ENCODE measurements at places on chromosomes 5 and 9. TPM values are rescaled to one million over a fixed set of nuclear protein-coding genes. Genes with fewer than 3 reads are reported as not detected.

- DNase-seq: no peak
- no peaks in the 10 kb centered on the region for H3K27me3 ChIP-seq
- no peak overlapping the region for H3K27ac ChIP-seq
- no peak overlapping the region for H3K4me3 ChIP-seq
- H3K36me3 ChIP-seq: no peaks in the 10 kb centered on the region
Measured at GRCh38 chr9:9679433-9679832, 933.4 kb downstream of the PTPRD start.

DNA sequence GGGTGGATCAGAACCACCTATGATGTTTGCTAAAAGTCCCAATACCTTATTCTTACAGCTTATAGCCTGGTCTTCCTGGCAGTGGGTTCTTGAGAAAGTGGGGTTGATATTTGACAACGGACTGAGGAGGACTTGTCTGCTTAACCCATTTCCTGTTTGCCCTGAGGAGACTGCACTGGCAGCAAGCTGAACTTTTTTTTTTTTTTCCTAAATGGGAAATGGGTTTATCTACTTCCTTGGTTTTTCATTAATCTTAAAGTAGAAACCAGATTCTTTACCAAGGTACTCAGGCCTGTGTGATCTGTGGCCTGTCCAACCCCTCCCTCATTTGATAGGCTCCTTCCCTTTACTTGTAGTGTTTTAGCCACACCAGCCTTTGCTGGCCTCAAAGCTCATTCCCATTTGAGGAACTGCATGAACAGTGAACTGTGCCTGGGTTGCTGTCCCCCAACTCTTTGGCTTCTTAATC is 47.1 kb downstream of the C9orf57 start:
- no peaks in the 10 kb centered on the region for H3K27me3 ChIP-seq
- DNase-seq: no peak
- no peaks in the 10 kb centered on the region for H3K4me1 ChIP-seq
- no peaks in the 10 kb centered on the region for H3K36me3 ChIP-seq

GRCh38 chr5:2415678-2416077 is 335.8 kb downstream of the IRX2 start:
- H3K4me3 ChIP-seq: no peak overlapping the region
- no peaks in the 10 kb centered on the region for H3K36me3 ChIP-seq
- no peaks in the 10 kb centered on the region for H3K4me1 ChIP-seq
- H3K27ac ChIP-seq: no peak overlapping the region
- H3K27me3 ChIP-seq: no peaks in the 10 kb centered on the region
- no peak for DNase-seq

DNA sequence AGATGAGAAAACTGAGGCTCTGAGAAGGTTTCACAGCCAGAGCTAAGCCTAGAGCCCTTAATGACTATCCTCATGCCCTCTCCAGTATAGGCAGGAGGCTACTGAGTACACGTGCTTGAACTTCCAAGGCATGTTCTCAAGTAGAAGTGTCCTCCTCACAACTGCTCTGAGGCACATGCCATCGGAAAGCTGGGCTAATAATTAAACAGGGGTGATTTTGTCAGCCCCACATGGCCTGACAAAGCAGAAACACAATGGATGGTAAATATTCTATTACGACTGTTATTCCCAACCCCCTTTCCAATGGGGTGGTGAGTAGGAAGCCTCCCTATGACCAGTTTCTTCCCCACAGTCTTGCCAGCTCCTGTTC is 34.3 kb downstream of the KCNIP1 start:
- H3K27ac ChIP-seq: no peak overlapping the region
- H3K4me1 ChIP-seq: no peaks in the 10 kb centered on the region
- no peaks in the 10 kb centered on the region for H3K36me3 ChIP-seq

DNA sequence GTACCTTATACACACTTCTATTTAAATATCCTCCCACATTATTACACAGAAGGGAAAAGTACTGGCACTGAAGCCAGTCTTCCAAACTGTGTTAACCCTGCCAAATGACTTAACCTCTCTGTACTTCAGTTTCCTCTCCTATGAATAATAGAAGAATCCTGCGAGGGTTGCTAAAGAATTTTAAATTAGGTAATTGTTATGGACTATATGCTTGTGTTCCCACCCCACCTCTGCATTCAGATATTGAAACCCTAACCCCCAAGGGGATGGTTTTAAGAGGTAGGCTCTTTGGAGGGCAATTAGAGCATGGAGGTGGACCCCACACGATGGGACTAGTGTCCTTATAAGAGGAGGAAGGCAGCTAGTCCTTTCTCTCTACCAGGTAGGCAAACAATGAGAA is 72.7 kb downstream of the TTLL11 start:
- no peaks in the 10 kb centered on the region for H3K36me3 ChIP-seq
- no peak for DNase-seq
- H3K4me1 ChIP-seq: no peaks in the 10 kb centered on the region
- H3K27me3 ChIP-seq: no peaks in the 10 kb centered on the region

- H3K27ac ChIP-seq: no peak overlapping the region
- peaks cover 4% of the 10 kb centered on the region for H3K27me3 ChIP-seq
- no peaks in the 10 kb centered on the region for H3K36me3 ChIP-seq
- DNase-seq: no peak
Measured at GRCh38 chr5:8058616-8059190, 189.8 kb downstream of the MTRR start.

- no peaks in the 10 kb centered on the region for H3K4me1 ChIP-seq
- H3K36me3 ChIP-seq: no peaks in the 10 kb centered on the region
- H3K27ac ChIP-seq: no peak overlapping the region
- no peak overlapping the region for H3K4me3 ChIP-seq
- H3K27me3 ChIP-seq: no peaks in the 10 kb centered on the region
Measured at GRCh38 chr5:180085837-180086236, 14.3 kb upstream of the RNF130 start.

GRCh38 chr5:153658606-153659005 is 168.1 kb downstream of the GRIA1 start:
- H3K4me1 ChIP-seq: no peaks in the 10 kb centered on the region
- H3K27me3 ChIP-seq: no peaks in the 10 kb centered on the region
- no peak overlapping the region for H3K27ac ChIP-seq
- no peaks in the 10 kb centered on the region for H3K36me3 ChIP-seq
- DNase-seq: no peak
- no peak overlapping the region for H3K4me3 ChIP-seq

DNA sequence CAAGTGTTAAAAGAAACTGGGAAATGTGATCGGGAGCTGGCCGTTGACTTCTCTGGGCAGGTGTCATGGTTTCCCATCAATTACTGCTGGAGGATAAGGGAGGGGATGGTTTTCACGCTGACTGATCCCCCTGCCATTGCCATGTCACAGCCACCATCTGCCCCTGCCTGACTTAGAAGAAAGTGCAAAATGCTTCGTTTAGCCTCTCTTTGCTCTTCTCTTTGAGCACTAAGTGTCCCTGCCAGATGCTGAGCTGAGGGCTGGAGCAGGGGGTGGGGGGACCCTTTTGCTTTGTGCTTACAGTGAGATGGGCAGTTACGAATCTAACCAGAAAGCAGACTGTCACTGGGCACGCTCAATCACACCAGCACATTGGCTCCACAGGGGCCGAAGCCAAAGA is 138.4 kb upstream of the ALDH1B1 start:
- no peak overlapping the region for H3K4me3 ChIP-seq
- no peaks in the 10 kb centered on the region for H3K4me1 ChIP-seq
- H3K27me3 ChIP-seq: no peaks in the 10 kb centered on the region
- no peak overlapping the region for H3K27ac ChIP-seq

GRCh38 chr5:120330558-120330957 is 133.5 kb upstream of the PRR16 start:
- H3K27me3 ChIP-seq: no peaks in the 10 kb centered on the region
- no peaks in the 10 kb centered on the region for H3K36me3 ChIP-seq
- no peak overlapping the region for H3K27ac ChIP-seq
- DNase-seq: no peak
- H3K4me3 ChIP-seq: no peak overlapping the region
- H3K4me1 ChIP-seq: no peaks in the 10 kb centered on the region

DNA sequence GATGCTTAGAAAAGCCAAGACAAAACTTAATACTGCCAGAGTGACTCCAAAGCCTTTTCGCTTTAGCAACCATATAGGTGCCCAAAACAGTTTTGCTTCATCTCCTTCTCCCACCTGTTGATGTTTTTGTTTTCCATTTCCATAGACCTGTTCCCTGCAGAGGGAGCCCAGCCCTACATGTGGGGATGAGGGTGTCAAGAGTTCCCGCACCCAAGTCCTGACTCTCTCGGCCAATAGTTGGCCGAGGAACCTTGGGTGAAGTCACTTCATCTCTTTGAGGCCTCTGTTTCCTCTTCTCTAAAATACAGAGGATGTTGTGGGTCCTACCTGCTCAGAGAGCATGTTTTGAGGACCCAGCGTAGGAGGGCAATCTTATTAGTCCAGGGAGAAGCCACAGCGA is 38.5 kb upstream of the LCP2 start:
- no peak for DNase-seq
- no peaks in the 10 kb centered on the region for H3K36me3 ChIP-seq
- H3K4me1 ChIP-seq: peaks cover 7% of the 10 kb centered on the region
- H3K4me3 ChIP-seq: no peak overlapping the region

DNA sequence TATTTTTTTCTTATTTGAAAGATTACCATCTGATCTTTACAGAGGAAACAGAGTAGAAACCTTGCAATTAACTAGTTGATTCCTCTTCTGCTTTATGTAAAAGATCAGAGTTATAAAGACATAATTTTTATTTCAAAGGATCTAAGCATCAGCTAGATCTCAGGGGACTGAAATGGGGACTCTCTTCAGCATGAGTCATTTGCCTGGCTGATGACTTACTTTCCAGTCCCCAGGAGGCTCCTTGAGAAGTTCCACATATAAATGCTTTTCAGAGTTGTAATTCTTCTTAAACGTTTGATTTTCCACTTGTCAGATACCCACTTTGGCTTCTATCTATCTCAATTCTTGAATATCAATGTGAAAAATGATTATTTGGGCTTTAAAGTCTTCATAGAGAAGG is 389.4 kb downstream of the RAB3C start:
- no peaks in the 10 kb centered on the region for H3K27me3 ChIP-seq
- H3K4me1 ChIP-seq: no peaks in the 10 kb centered on the region
- no peak overlapping the region for H3K27ac ChIP-seq
- peaks cover 12% of the 10 kb centered on the region for H3K36me3 ChIP-seq

DNA sequence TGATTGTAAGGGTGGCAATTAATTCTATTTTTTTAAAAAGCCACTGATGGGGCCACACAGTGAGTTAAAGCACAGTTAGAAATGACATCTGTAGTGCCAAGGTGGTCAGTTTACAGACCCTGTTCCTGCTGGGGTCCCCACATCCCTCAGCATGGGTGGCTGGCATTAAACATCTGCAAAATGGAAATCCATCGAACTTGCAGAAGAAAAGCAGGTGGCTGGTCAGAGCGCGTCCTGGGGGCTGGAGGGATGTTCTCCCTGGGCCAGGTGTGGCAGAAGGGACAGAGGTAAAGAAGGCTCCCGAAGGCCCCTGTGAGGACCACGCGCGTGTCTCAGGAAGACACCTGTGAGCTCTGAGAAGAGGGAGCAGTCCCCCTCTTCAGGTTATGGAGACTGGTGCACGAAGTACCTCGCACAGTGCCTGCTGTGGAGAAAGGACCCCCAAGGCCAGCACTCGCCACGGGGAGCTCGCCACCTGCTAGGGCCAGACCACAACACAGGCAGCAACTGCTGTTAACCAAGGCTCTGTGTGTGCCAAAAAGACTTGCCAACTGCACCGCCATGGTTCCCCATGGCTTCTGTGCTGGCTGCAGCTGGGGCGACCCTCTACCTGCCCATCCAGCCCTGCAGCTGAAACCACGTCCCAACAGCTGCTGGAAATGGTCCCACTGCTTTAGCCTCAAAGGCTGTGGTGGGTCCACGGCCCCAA is 65.2 kb downstream of the RASGEF1C start:
- H3K27me3 ChIP-seq: peaks cover 4% of the 10 kb centered on the region
- no peak overlapping the region for H3K4me3 ChIP-seq
- no peak overlapping the region for H3K27ac ChIP-seq
- DNase-seq: no peak
- H3K4me1 ChIP-seq: no peaks in the 10 kb centered on the region

- H3K4me3 ChIP-seq: no peak overlapping the region
- H3K27me3 ChIP-seq: no peaks in the 10 kb centered on the region
- no peak overlapping the region for H3K27ac ChIP-seq
- H3K4me1 ChIP-seq: peaks cover 56% of the 10 kb centered on the region
Measured at GRCh38 chr5:10480237-10480985, 38.7 kb downstream of the ROPN1L start.

DNA sequence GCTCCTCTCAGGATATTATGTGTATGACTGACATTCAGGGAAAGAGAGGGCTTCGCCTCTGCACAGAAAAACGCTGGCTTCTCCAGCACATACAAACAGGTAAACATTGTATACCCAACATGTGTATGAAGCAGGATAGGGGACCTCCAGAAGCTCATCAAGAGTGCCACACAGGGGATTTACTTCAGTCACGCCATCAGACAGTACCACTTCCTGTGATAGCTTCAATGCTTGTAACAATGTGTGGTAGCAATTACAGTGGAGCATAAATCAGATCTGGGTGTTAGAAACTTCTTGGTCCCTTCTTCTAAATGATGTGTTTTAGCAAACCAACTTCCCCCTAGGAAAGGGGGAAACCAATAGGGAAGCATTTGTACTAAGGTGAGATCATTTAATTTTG is 160.8 kb downstream of the TSSK1B start:
- peaks cover 83% of the 10 kb centered on the region for H3K4me1 ChIP-seq
- no peak for DNase-seq
- H3K4me3 ChIP-seq: no peak overlapping the region
- peak overlapping the region; percentile 63 for H3K27ac ChIP-seq

- H3K27me3 ChIP-seq: peaks cover 9% of the 10 kb centered on the region
- DNase-seq: no peak
- no peak overlapping the region for H3K4me3 ChIP-seq
- no peak overlapping the region for H3K27ac ChIP-seq
- H3K36me3 ChIP-seq: no peaks in the 10 kb centered on the region
Measured at GRCh38 chr5:133828722-133829121, 139.7 kb downstream of the C5orf15 start.

GRCh38 chr9:82457298-82457697 is 468.7 kb downstream of the SPATA31D1 start:
- no peak overlapping the region for H3K27ac ChIP-seq
- H3K27me3 ChIP-seq: no peaks in the 10 kb centered on the region
- no peak overlapping the region for H3K4me3 ChIP-seq
- no peaks in the 10 kb centered on the region for H3K4me1 ChIP-seq

GRCh38 chr5:75756981-75757380 is 39.7 kb upstream of the POC5 start:
- H3K27me3 ChIP-seq: peaks cover 21% of the 10 kb centered on the region
- H3K27ac ChIP-seq: no peak overlapping the region
- no peaks in the 10 kb centered on the region for H3K36me3 ChIP-seq
- no peak for DNase-seq

- H3K4me1 ChIP-seq: no peaks in the 10 kb centered on the region
- H3K4me3 ChIP-seq: no peak overlapping the region
- no peaks in the 10 kb centered on the region for H3K36me3 ChIP-seq
- no peak for DNase-seq
- no peaks in the 10 kb centered on the region for H3K27me3 ChIP-seq
Measured at GRCh38 chr5:116536316-116537083, 38.1 kb downstream of the SEMA6A start.

- H3K4me3 ChIP-seq: peak within 1 kb of the TSS; percentile 60
- peaks cover 42% of the 10 kb centered on the region for H3K4me1 ChIP-seq
- DNase-seq: peak; percentile 93
- H3K27me3 ChIP-seq: no peaks in the 10 kb centered on the region
Measured at GRCh38 chr5:147509710-147510651, at the start of gene DPYSL3. Gene DPYSL3 (minus strand): TSS chr5:147510068. CDS start chr5:147509858, 210 bp downstream.

The MLANA gene
- not detected for total RNA-seq

The NELFB gene
- 41.9 TPM for total RNA-seq

The OLFML2A gene
- 7.8 TPM for total RNA-seq

The NMUR2 gene
- total RNA-seq: not detected

The GABRA6 gene
- not detected for total RNA-seq

The IL3 gene
- total RNA-seq: not detected

The C9 gene
- total RNA-seq: not detected

The OR1N1 gene
- not detected for total RNA-seq

The EIF4EBP3 gene
- not detected for total RNA-seq

The NRG2 gene
- not detected for total RNA-seq

All from SJSA1 (cell line).